A673 (cell line): ENCODE measurements at places on chromosomes 12 and 14.

- no peaks in the 10 kb centered on the region for H3K36me3 ChIP-seq
- H3K27ac ChIP-seq, result no peak overlapping the region
- no peaks in the 10 kb centered on the region for H3K4me1 ChIP-seq
These were observed 551.2 kb upstream of the SEL1L start for GRCh38 chr14:82084813-82085212.

GRCh38 chr12:98296462-98297079 is 218.8 kb upstream of the TMPO start:
- H3K36me3 ChIP-seq, result no peaks in the 10 kb centered on the region
- H3K4me1 ChIP-seq, result no peaks in the 10 kb centered on the region
- H3K27me3 ChIP-seq, result peaks cover 53% of the 10 kb centered on the region

GRCh38 chr12:105228494-105228893 is 7.5 kb downstream of the APPL2 start:
- H3K27ac ChIP-seq, result no peak overlapping the region
- peaks cover 13% of the 10 kb centered on the region for H3K4me1 ChIP-seq
- no peak for DNase-seq

- H3K27ac ChIP-seq, result no peak overlapping the region
- peaks cover 24% of the 10 kb centered on the region for H3K4me1 ChIP-seq
- DNase-seq, result peak; percentile 70
- H3K27me3 ChIP-seq, result no peaks in the 10 kb centered on the region
- no peaks in the 10 kb centered on the region for H3K36me3 ChIP-seq
- H3K4me3 ChIP-seq, result no peak overlapping the region
These were observed 37.9 kb upstream of the DLK1 start for GRCh38 chr14:100688598-100689461.

DNA sequence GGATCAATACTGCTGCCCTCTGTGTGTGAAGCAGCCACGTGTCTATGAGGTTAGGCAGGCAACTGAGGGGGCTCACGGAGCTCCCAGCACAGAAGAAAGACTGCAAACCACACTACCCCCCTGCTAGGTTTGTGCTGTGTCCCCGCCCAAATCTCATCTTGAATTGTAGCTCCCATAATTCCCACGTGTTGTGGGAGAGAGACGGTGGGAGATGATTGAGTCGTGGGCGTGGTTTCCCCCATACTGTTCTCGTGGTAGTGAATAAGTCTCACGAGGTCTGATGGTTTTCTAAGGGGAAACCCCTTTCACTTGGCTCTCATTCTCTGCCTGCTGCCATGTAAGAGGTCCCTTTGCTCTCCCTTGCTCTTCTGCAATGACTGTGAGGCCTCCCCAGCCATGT is 68.6 kb downstream of the ACTN1 start:
- peaks cover 27% of the 10 kb centered on the region for H3K36me3 ChIP-seq
- DNase-seq, result peak; percentile 37
- no peak overlapping the region for H3K27ac ChIP-seq
- no peaks in the 10 kb centered on the region for H3K27me3 ChIP-seq
- no peak overlapping the region for H3K4me3 ChIP-seq

GRCh38 chr12:96874211-96874610 is 32.8 kb upstream of the NEDD1 start:
- peaks cover 13% of the 10 kb centered on the region for H3K27me3 ChIP-seq
- H3K36me3 ChIP-seq, result no peaks in the 10 kb centered on the region
- DNase-seq, result no peak
- H3K4me1 ChIP-seq, result no peaks in the 10 kb centered on the region
- H3K27ac ChIP-seq, result no peak overlapping the region
- no peak overlapping the region for H3K4me3 ChIP-seq

DNA sequence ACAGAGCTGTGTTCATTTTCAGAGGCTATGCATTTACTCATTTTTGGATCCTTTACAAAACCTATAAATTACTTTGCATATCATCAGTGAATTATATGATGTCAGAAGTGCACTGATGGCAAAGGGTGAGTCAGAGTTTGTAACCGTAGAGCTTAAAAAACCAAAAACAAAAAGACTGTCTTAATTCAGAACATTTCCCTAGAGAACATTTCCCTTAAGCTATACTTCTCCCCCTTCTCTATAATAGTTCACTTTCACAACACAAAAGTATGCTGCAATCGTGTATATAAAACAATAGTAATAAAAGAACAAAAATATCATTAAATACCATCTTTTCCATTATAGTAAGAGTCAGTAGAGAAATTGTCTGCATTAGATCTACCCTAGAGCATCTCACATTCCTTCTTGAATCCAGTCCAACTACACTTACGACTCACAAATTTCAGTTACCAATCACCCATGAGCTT is 934.9 kb downstream of the LRFN5 start:
- H3K27me3 ChIP-seq, result no peaks in the 10 kb centered on the region
- no peaks in the 10 kb centered on the region for H3K36me3 ChIP-seq
- H3K4me1 ChIP-seq, result peaks cover 8% of the 10 kb centered on the region
- peak; percentile 75 for DNase-seq
- no peak overlapping the region for H3K4me3 ChIP-seq

- no peak overlapping the region for H3K27ac ChIP-seq
- H3K36me3 ChIP-seq, result no peaks in the 10 kb centered on the region
- H3K27me3 ChIP-seq, result no peaks in the 10 kb centered on the region
- H3K4me3 ChIP-seq, result no peak overlapping the region
- DNase-seq, result peak; percentile 21
These were observed 56.4 kb downstream of the TMCC3 start for GRCh38 chr12:94593822-94594442.

- H3K4me3 ChIP-seq, result no peak overlapping the region
- no peaks in the 10 kb centered on the region for H3K36me3 ChIP-seq
- DNase-seq, result no peak
- no peak overlapping the region for H3K27ac ChIP-seq
- H3K27me3 ChIP-seq, result no peaks in the 10 kb centered on the region
These were observed 5.6 kb upstream of the GCH1 start for GRCh38 chr14:54908190-54908589.

DNA sequence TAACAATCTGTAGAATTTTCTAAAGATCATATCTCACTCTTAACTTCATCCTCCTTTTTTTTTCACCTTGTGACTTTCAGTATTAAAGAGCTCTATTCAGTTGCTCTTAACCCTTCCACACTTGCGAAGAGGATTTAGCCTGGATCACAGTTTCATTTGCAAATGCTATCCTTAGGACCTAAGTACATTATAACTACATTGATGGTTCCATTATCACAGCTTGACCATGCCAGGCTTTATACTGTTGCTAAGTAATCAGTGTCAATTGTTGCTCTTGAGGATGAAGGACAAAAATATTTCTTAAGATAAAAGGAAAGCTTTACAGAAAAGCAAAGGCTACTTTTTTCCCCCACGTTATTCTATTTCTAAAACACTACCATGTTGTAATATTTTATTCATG is 122.2 kb downstream of the PDZRN4 start:
- no peak overlapping the region for H3K27ac ChIP-seq
- H3K4me3 ChIP-seq, result no peak overlapping the region
- H3K36me3 ChIP-seq, result no peaks in the 10 kb centered on the region
- no peak for DNase-seq

GRCh38 chr12:81339071-81339470 is 261.2 kb downstream of the ACSS3 start:
- H3K36me3 ChIP-seq, result no peaks in the 10 kb centered on the region
- no peak overlapping the region for H3K27ac ChIP-seq
- H3K4me1 ChIP-seq, result no peaks in the 10 kb centered on the region
- no peaks in the 10 kb centered on the region for H3K27me3 ChIP-seq
- no peak for DNase-seq
- H3K4me3 ChIP-seq, result no peak overlapping the region

GRCh38 chr14:64110802-64111201 is 183.4 kb downstream of the ESR2 start:
- no peak overlapping the region for H3K4me3 ChIP-seq
- H3K36me3 ChIP-seq, result peaks cover 5% of the 10 kb centered on the region
- no peaks in the 10 kb centered on the region for H3K4me1 ChIP-seq
- DNase-seq, result peak; percentile 13
- H3K27ac ChIP-seq, result no peak overlapping the region
- H3K27me3 ChIP-seq, result no peaks in the 10 kb centered on the region

DNA sequence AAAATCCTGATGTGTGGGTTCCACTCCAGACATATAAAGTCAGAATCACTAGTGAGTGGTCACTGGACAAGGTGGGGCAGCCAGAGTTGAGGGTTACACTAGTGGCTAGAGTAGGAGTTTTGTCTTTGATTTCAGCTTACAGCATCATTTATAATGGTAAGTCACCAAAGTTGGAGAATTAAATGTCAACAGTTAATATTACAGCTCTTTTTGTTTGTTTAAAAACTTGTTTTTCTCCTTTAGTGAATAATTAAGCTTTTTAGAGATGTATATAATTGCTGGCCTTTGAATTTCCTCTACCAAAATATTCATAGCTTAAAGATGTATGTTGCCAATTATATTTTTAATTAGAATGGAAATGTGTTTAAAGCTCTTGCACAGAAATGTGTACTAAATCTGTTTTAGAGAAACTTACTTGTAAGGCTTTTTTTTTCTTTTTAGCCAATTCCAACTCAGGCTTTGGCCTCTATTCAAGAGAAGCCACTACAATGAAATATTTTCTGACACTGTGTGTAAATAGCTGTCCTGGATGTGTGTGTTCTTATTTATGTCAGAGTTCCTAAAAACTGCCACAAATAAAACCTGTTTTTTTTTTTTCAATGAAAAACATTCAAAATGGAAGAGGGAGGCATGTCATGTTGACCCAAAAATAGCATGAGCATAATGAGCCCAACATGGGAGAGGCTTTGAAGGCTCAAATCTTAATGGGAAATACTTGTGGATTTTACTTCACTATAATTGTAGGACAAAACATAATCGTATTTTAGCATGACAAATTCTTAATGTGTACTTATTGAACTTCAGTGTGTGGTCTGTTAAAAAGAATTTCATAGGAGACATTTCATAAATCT is 92.2 kb downstream of the TBC1D30 start:
- no peaks in the 10 kb centered on the region for H3K4me1 ChIP-seq
- peaks cover 70% of the 10 kb centered on the region for H3K27me3 ChIP-seq
- H3K27ac ChIP-seq, result no peak overlapping the region
- no peak overlapping the region for H3K4me3 ChIP-seq
- DNase-seq, result no peak

GRCh38 chr14:67411820-67412421 is at the start of gene PLEK2:
Gene PLEK2 (minus strand): TSS chr14:67412165. CDS start chr14:67412059, 106 bp downstream.
- H3K27me3 ChIP-seq, result no peaks in the 10 kb centered on the region
- DNase-seq, result peak; percentile 44
- peak within 1 kb of the TSS; percentile 40 for H3K4me3 ChIP-seq
- H3K4me1 ChIP-seq, result no peaks in the 10 kb centered on the region
- no peak within 1 kb of the TSS for H3K27ac ChIP-seq

DNA sequence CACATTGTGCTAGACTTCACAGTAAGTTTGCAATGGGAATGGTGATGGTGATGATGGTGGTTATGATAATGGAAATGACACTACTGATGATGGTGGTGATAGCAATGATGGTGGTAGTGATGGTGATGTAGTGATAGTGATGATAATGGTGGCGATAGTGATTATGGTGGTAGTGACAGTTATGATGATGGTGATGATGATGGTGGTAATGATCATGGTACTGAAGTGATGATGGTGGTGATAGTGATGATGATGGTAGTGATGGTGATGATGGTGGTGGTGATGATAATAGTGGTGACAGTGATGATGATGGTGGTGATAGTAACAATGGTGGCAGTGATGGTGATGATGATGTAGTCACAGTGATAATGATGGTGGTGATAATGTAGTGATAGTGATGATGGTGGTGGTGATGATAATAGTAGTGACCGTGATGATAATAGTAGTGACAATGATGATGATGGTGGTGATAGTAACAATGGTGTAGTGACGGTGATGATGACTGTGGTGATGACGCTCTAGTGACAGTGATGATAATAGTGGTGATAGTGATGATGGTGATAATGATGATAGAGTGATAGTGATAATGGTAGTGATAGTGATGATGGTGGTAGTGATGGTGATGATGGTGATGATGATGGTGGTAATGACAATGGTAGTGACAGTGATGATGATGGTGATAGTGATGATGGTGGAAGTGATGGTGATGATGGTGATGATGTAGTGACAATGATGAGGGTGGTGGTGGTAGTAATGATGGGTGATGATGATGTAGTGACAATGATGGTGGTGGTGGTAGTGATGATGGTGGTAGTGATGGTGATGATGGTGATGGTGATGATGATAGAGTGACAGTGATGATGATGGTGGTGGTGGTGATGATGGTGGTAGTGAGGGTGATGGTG is 222.9 kb upstream of the PWP1 start:
- H3K36me3 ChIP-seq, result no peaks in the 10 kb centered on the region
- H3K4me3 ChIP-seq, result no peak overlapping the region
- no peak for DNase-seq
- H3K27ac ChIP-seq, result no peak overlapping the region

DNA sequence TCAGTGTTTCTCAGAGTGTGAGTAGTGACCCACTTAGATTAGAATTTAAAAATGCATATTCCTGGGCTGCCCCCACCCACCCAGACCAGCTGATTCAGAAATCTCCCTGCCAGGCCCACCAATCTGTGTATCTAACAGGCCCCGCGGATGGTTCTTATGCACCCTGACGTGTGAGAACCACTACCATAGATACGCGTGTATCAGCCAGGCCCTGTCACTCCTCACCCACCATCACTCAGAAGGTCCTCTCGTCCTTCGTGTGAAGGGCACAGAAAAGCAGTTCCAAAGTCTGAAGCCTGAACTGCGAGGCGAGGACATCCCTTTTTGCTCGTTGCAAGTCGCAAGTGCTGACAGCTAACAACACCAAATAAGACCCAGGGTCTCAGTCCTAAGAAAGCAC is 72.4 kb downstream of the IFT43 start:
- no peaks in the 10 kb centered on the region for H3K27me3 ChIP-seq
- H3K4me1 ChIP-seq, result no peaks in the 10 kb centered on the region
- no peaks in the 10 kb centered on the region for H3K36me3 ChIP-seq
- no peak overlapping the region for H3K4me3 ChIP-seq

DNA sequence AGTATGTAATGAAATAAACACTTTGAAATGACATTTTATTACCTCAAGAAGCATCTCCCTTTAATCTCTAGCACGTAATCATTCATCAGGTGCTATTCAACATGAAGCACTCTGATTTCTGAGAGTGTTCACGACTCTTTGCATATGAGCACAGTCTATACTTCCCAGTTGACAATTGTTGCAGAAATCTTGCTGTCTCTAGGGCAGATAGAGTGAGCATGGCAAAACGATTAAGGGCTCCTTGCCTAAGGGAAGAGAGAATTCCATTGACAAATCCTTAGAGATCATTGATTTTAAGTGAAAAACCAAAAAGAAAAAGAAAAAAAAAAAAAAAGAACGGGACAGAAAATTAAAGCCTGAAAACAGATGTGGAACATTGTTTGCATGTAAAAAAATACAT is 107.6 kb downstream of the C12orf50 start:
- DNase-seq, result no peak
- H3K27ac ChIP-seq, result no peak overlapping the region
- no peaks in the 10 kb centered on the region for H3K27me3 ChIP-seq
- no peak overlapping the region for H3K4me3 ChIP-seq
- H3K4me1 ChIP-seq, result no peaks in the 10 kb centered on the region
